Fibroblast of skin of left quadriceps (primary cell): ENCODE measurements at places on chromosomes 16 and 17.

GRCh38 chr17:45648642-45649041 is 135.5 kb upstream of the CRHR1 start:
- DNase-seq, result no peak

- peak; percentile 17 for DNase-seq
Observed at GRCh38 chr16:15777533-15778203, 79.2 kb downstream of the MYH11 start.

- DNase-seq, result peak; percentile 1
Observed at GRCh38 chr17:51995797-51996403, 162.6 kb downstream of the CA10 start.

- DNase-seq, result no peak
Observed at GRCh38 chr16:87149051-87149450, 168.1 kb downstream of the C16orf95 start.

DNA sequence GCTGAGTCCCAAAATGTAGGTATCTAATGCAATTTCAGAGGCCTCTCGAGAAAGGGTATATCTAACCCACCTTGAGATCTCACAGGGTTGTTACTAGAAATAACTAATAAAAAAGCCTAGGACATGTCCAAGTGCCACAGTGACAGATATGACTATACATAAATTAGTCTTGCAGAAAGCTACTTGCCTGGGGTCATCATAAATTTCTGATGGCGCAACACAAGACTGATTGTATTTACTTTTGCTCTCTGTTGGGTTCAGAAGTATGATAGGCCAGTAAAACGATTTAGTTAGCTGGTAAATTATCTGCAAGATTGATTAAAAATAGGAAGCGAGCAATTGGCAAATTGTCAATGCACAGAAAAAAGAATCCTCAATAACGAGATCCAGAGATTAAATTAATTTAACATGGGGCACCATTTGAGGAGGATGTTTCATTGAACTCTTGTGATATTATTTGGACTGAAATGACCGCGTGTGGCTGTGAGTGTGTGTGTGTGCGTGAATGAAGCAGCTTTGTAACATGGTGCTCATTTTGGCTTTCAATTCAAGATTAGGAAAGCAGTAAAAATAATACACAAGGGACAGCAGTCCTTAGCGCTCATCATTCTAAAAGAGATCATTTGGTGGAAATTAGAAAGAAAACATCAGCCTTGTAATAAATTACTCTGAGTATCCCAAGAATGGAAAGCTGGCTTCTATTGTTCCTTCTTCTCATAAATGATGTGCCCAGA is 157.4 kb upstream of the ZFHX3 start:
- DNase-seq, result no peak

GRCh38 chr16:2089706-2090480 is 42.1 kb downstream of the TSC2 start:
- no peak for DNase-seq

DNA sequence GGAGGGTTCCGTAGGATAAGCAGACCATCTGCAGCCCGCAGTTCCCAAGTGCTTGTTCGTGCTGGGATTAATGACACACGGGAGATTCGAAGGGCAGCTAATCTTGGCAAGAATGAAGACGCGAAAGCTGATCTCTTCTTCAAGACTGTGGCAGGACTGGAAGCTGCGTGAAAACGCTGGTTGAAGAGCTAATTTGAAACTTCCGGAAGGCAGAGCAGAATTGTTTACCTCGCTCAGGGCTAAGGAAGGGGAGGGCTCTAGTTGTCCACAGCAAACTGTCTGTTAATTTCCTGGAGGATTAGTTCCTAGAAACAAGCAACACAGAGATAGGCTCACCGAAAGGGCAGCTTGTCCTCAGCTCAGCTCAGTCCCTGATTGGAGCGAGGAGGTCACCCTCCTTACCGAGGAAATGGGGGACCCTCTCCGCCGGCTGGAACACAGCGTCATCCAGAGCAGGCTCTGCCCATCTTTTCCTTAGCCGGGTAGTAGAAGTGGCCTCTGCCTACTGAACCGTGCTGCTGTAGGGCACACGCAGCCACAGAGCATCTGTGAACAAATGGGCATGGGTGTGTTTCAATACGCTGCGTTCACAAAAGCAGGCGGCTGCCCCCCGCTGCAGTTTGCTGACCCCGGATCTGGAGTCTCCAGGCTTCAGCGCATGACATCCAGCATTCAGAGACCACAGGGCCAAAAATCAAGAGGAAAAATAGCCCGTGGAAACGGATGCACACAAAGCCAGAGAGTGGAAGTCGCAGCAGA is 16.7 kb upstream of the BAIAP2 start:
- no peak for DNase-seq

GRCh38 chr16:82042846-82043245 is 7.8 kb downstream of the HSD17B2 start:
- DNase-seq, result no peak

DNA sequence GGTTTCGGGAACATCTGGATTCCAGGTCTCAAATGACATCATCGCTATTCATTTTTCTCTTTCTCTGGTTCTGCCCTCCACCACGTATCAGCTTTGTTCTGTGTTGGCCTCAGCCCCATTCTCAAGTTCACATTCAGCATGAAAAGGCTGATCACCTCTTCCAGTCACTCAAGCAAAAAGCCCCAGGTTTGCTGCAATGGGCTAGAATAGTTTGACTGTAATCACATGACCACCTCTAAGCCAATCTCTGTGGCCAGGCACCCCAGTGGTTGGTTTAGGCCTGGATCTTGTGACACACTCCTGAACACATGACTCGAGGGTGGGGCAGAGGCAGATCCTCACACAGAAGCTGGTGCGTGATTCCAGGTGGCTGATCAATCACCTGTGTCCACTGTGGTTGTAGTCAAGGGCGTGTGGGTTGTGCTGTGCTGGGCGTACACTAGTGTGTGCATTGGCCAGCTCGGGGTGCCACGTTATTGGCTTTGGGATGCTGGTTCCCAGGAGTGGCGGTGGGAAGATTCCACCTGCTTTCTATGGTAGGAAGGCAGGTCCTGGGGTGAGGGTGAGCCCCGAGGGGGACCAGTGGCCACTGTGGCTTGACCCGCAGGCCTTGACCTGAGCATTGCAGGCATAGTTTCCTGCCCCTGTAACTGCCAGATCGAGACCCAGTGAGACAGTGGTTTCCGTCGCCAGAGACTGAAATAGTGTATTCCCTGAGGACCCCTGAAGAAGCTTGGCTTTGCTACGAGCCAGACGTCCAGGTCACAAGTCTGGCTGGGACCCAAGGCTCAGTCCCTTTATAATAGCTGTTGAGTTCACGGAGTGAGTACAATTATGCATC is 12.0 kb downstream of the EEF2K start:
- no peak for DNase-seq

GRCh38 chr17:2075336-2076086 is 20.6 kb downstream of the HIC1 start:
- no peak for DNase-seq

DNA sequence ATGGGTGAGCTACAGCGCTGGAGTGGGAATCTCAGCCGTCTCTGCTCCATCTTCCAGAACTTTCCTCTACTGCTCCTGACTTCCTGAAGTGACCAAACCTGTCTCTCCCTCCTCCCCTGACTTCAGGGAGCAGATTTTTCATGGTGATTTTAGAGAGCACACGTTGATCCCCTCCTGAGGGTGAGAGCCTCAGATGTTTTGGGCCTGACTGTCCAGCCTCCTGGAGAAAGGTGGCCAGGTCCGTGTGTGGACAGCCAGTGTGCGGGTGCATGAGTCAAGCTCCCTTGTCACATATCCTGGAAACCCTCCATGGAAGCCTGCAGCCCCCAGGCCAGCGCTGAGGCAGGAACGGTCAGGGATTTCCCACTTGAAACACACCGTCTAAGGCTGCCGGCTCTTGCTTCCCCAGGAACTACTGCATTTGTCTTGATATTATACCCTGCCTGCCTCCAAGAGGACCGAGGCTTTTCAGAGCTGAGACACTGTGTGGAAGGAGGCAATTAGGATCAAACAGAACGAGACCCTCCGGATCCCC is 143.1 kb downstream of the CMIP start:
- DNase-seq, result no peak

DNA sequence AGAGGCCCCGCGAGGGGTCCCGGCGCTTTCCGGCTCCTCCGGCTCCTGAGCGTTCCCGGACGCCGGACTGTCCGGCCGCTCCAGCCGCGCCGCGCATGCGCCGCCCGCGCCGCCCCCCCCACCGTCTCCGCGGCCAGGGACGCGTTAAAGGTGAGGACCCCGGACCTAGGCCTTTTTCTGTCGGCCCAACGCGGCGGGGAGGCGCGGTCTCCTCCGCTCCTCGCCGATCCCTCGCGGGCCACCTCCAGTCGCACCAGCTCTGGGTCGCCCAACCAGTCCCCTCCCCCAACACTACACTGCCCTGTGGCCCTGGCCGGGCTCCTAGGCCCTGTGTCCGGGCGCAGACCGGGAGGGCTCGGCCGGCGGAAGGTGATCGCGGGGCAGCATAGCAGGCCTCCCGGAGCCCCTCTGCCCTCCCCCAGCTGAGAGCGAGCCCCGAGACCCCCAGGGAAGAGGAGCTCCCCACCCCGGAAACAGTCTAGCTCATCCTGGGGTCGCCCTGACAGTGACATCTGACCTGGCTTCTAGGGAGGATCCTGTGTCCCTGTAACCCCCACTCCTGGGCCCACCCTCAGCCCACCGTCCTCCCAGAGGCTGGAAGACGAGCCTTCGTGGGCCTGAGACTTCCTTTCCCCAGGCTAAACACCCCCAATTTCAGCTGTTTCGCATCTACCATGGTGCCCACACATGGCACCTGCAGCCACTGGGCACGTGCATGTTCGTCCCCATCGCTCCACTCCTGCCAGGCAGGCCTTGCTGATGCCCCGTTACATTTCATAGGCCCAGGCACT is 14.7 kb upstream of the BCAR1 start:
- DNase-seq, result no peak

- DNase-seq, result no peak
Observed at GRCh38 chr17:73203135-73203787, 10.4 kb downstream of the COG1 start.

DNA sequence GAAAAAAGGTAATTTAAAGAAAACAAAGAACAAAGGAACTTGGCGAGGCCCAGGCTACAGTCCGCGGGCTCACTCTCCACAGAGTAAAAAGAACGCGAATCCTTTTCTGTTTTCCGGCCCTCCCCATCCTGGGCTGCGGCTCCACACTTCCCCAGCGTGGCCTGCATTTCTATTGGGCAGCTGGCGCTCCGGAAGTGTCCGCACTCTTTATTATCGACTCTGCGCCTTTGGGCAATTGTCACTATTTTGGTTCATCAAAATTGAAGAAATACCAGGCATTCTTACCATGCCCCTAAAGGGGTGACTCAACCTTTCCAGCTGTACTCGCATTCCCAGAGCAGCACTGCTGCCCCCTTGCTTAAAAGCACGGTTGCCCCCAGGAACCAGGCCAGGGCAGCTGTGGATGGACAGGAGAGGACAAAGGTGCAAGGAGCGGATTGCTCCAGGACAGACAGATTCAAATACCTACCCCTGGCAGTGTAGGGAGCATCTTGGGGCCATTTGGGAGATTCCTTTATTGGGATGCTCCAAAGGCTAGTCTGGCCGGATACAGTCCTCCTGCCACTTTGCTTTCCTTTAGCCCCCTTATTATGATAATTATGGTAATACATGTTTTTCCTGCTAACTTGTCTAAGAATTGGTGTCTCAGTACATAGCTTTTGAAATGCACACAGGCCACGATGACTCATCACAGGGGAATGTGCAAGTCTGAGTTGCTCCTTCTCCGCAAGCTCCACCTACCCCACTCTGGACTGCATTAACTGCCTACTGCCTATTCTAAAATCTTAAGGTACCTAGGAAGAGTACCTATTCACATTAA is 985 bp upstream of the SLFN12 start:
- peak; percentile 99 for DNase-seq

GRCh38 chr16:49497466-49497865 is 123.9 kb downstream of the C16orf78 start:
- DNase-seq, result no peak

GRCh38 chr17:44008205-44008909 is 3.9 kb downstream of the NAGS start:
- DNase-seq, result no peak

DNA sequence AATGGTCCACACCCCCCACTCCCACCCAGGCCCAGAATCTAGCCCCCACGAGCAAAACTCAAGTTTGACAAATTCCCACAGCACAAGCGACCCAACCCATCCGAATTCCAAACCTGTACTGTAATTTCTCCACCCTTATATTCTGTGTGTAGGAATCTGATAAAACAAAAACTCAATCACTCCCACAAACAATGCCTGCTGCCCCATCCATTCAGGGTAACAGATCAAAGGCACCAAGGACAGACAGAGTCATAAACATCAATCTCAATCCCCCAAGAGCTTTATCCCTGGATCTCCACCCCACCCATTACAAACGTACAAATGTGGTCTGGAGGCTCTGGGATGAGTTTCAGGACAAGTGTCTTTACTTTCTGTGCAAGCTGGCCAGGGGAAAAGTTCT is 157.8 kb downstream of the AXIN2 start:
- DNase-seq, result no peak

DNA sequence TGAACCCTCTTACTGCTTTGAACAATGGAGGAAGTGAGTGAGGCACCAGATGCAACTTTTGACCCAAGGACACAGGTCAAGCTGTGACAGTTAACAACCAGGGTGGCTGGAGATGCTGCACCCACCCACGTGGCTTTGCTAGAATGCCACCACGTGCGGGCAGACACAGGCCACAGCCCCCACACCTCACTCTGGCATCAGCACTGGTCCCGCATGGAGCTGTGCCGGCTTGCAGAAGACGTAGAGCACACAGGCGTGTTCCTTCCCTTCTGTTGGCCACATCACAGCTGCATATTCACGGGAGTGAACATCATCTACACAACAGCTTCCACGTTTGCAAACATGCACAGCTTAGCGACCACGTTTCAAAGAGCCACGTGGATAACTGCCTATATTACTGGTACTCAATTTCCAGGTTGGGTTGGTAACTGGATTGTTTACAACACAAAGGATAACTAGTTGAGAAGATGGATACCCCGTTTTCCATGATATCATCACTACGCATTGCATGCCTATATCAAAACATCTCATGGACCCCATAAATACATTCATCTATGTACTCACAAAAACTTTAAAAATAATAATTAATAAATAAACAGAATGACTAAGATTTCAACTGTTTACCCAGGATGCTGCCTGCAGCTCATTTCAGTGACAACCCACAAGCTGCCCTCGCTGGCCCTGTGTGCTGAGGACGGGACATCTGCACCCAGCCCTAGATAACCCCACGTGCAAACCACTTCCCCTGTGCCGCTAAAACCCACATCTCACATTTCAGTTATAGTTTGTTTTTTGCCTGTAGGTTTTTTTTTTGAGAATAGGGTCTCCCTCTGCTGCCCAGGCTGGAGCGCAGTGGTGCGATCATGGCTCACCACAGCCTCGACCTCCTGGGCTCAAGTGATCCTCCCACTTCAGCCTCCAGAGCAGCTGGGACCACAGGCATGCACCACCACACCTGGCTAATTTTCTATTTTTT is 132.0 kb downstream of the ANKRD11 start:
- no peak for DNase-seq

DNA sequence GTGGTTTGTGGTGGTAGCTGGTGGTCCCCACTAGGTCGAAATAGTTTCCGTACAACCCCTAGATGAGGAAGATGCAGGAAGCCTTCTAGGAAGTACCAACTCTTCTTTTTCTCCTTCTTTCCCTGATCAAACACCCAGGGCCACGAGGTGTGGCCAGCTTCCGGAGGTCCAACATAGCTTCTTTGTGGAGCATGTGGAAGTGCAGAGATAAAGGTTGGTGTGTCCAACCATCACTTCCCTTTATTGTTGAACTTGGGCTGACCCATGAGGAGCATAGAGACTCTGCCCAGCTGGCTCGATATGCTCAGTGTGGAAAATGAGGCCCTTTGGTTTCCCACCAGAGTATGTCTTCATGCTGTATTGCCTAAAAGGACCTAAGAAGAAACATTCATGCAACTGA is 6.3 kb upstream of the RGS9 start:
- no peak for DNase-seq
